Glomerular endothelial cell (primary cell): ENCODE measurements at places on chromosomes 6 and 20.

GRCh38 chr6:14767226-14767625, 478.6 kb upstream of the JARID2 start:
- DNase-seq = no peak

GRCh38 chr20:18719426-18719825, 94.2 kb upstream of the SCP2D1 start:
- DNase-seq = no peak

DNA sequence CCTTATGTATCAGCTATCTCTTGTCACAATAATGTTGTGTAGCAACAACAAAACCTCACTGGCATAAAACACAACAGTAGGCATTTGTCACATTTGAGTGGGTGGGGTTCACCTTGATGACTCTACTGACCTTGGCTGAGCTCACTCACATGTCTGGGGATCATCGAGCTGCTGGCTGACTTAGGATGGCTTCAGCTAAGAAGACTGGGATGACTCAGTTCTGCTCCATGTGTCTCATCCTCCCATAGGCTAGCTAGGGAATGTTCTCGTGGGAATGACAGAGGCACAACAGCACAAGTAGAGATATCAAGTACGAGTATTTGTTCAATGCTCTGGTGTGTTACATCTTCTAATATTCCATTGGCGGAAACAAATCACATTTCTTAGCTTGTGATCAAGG, 167.9 kb downstream of the PLCB1 start:
- DNase-seq = no peak

DNA sequence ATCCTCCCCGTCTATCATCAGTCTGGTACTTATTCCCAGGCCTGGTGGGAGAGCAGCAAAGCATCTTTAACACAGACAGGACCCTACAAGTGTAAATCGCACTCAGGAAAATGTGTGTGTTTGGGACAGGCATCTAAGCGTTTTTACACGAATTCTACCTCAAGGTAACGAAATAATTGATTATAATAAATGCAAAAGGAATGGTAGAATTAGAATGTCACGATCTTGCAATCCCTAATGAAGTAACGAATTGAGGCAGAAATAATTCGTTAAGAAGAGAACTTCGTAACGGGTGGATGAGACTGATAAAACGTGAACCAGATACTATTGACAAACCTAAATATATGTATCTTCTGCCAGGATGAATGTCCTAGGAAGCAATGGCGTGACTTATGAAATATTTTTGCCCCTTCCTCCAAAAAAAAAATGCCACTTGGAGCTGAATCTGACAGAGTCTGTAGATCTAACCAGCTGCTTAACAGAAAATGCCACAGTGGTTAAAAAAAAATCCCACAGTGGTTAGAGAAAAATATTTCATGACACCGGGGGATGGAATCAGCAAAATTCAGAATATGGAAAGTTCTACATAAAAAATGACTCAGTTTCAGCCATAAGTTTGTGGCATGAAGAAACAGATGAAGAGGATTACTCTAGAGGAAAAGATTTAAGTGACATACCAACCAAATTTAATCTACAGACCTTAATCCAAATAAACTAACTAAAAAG, 68.7 kb downstream of the F13A1 start:
- no peak for DNase-seq

- DNase-seq = no peak
Observed at GRCh38 chr6:132131351-132131750, 180.2 kb upstream of the CCN2 start.
